Stimulated activated CD4-positive, alpha-beta T cell treated with anti-CD3 and anti-CD28 coated beads, Interleukin-15, amount 100 ng/mL, for 1 hour (primary cell): ENCODE measurements at places on chromosomes 7 and 10.

- no peak for DNase-seq
Observed at GRCh38 chr10:132978542-132978941, 36.2 kb upstream of the CFAP46 start.

- no peak for DNase-seq
Observed at GRCh38 chr10:128337860-128338378, 211.7 kb upstream of the MKI67 start.

GRCh38 chr10:129765664-129766550, 198.2 kb downstream of the EBF3 start:
- DNase-seq, result no peak

- no peak for DNase-seq
Observed at GRCh38 chr7:28855538-28856217, 102.5 kb downstream of the TRIL start.

DNA sequence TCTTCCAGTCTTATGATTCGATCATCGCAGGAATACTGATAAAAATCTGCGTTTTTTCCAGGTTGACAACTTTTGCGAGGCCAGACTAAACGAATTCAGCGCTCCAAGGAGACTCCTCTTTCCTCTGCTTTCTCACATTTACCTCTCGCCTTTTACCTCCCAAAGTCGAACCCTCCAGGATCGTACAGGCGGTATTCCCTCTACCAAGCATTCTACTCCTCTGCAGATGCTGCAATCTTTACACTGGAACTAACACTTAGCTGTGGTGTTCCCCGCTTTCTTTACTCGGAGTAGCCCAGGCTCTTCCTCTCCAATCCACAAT, 449 bp downstream of the NUDT5 start:
- DNase-seq, result no peak
